ENCODE measurements at places on chromosomes 2 and 18.
A peak's percentile ranks its signal among the peaks of the same experiment; 100 is the strongest.

GRCh38 chr2:18927525-18928232 lies 338.3 kb upstream of the NT5C1B start:
- no peak for DNase-seq

DNA sequence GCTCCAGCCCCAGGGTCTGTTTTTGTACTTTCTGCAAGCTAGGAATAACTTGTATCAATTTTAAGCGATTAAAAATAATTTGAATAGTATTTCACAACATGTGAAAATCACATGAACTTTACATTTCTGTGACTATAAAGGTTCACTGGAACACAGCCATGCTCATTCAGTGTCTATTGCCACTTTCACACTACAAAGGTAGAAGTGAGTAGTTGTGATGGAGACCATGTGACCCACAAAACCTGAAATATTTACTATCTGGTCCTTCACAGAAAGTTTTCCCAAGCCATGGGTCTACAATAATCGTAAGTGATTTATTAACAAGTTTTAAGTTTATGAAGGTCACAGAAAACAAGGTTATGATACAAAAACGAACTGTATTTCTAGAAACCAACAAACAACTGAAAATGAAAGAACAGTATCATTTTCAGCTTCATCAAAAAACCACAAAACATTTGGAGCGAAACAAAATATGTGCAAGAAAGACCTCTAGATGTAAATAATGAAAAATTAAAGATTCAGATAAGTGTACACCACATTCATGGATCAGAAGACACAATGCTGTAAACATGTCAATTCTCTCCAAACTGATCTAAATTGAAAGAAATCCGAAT lies 68.9 kb upstream of the DNER start:
- DNase-seq = no peak

DNA sequence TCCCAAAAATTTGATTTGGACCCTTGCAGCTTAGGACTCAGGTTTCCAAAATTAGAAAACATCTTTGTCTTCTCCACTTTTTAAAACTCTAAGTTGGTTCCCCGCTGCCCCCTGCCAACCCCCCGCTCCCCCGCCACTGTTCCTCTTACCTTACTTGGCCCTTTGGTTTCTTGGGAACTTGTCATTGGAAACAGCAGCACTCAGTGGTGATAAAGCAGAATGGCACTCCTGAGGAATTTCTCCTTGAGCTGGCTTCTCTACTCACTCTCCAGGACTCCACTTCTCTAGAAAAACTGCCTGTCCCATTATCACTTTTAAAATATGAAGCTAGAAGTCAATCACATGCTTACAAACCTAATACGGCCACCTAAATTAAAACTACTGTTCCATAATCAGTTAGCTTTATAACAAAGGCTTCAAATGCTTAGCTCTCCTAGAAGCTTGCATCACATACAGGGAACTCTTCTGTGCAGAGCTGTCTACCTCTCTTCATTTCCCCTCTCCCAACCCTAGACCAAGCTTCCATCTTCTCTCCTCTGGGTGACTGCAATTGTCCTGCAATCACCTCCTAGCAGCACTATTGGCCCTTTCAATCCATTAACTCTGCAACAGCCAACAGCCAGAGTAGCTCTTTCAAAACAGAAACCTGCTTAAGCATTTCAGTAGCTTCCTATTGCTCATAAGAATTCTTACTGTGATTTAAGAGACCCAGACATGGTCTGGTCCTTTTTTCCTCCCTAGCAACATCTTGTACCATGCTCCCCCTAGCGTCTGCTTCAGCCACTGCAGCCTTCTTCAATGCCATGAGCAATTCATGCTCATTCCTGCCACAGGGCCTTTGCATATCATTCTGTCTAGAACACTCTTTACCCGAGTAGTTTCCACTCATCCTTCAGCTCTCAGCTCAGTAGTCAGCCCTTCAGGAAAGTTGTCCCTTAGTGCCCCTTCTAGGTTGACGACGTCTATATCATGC lies 15.2 kb upstream of the PLEKHM3 start:
- peak; percentile 61 for DNase-seq

DNA sequence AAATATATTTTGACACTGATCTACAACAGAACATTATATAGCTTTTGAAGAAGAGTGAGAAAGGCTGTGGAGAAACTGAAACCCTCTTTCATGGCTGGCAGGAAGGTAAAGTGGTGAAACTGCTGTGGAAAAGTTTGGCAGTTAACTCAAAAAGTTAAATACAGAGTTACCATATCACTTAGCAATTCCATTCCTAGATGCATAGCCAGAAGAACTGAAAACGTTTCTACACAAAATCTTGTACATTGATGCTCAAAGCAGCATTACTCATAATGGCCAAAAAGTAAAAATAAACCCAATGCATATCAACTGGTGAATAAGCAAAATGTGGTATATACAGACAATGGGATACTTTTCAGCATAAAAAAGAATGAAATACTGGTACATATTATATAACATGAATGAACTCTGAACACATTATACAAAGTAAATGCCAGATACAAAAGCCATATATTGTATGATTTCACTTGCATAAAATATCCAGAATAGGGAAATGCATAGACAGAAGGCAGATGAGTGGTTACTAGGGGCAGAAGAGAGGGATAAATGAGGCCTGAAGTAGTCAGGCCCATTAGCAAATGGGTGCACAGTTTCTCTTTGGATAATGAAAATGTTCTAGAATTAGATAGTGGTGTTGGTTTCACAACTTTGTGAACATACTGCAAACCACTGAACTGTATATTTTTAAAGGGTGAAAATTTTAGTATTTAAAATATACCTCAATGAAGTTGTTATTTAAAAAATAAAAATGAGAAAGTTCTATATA lies 114.3 kb downstream of the DYM start:
- DNase-seq = no peak

DNA sequence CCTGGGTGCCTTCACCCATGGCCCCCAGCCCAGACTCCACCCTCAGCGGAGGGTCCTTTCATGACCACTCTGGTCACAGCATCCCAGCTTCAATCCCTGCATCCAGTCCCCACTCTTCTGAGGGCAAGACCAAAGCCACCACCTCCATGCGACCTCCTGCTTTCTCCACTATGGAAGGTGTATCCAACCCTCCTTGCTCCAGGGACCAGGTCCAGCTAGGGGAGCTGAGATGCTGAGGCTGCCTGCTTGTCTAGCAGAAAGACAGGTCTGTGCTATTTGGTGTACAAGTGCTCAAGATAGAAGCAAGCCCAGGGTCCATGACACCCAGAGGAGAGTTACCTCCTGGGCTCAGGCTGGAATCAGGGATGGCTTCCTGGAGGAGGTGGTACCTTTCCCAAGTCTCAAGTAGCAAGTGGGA lies 73.8 kb upstream of the RAB6C start:
- no peak for DNase-seq

- DNase-seq = no peak
Observed at GRCh38 chr18:34224423-34225217, at the start of gene NOL4. Gene NOL4, minus strand, starts transcription at chr18:34224913. Its CDS starts 1,660 bp downstream, at chr18:34223253.

- no peak for DNase-seq
Observed at GRCh38 chr2:74676331-74676730, 22.3 kb downstream of the SEMA4F start.

DNA sequence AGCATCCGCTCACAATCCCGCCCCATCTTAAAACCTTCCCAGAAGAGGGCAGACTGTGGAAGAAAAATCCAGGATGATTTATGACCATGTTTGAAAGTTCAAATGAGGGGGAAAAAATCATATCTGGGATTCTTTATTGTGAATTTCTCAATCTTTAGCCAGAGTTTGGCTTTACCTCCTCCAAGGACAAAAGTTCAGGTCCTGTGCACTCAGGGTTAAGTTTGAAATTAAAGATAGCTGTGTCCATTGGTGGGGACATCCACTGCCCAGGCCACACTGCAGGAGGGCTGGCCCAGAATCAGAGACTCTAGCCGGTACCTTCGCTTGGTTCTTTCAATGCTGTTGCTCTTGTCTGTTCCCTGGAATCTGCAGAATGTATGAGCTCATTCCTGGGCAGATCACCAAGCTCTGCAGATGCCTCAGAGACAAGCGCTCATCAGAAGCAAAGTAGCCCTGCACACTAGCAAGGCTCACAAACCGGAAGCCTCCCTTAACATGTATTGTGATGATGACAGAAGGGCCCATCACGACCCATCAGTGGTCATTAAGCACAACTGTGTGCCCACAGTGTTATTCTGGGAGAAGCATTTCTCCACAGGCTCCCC lies 375.3 kb upstream of the KLHL29 start:
- DNase-seq = no peak

- no peak for DNase-seq
Observed at GRCh38 chr2:217948897-217949296, 53.9 kb downstream of the TNS1 start.

DNA sequence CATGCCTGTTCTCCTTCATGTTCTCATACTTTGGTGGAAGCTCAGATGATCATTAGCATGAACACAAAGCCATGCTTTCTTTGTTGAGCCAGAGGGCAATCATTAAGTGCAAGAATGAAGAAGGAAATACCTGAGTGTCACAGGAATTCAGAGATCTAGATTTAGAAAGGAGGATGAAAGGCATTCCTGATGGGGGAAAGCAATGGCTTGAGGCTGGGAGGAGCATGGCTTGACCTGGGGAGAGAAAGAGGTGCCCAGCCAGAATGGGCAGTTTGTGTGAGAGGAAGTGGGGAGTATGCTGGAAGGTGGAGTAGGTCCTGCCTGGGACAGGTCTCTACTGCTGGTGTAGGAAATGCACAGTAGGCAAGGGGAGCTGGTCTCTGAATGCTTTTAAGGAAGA lies 35.1 kb downstream of the SLC4A3 start:
- no peak for DNase-seq

DNA sequence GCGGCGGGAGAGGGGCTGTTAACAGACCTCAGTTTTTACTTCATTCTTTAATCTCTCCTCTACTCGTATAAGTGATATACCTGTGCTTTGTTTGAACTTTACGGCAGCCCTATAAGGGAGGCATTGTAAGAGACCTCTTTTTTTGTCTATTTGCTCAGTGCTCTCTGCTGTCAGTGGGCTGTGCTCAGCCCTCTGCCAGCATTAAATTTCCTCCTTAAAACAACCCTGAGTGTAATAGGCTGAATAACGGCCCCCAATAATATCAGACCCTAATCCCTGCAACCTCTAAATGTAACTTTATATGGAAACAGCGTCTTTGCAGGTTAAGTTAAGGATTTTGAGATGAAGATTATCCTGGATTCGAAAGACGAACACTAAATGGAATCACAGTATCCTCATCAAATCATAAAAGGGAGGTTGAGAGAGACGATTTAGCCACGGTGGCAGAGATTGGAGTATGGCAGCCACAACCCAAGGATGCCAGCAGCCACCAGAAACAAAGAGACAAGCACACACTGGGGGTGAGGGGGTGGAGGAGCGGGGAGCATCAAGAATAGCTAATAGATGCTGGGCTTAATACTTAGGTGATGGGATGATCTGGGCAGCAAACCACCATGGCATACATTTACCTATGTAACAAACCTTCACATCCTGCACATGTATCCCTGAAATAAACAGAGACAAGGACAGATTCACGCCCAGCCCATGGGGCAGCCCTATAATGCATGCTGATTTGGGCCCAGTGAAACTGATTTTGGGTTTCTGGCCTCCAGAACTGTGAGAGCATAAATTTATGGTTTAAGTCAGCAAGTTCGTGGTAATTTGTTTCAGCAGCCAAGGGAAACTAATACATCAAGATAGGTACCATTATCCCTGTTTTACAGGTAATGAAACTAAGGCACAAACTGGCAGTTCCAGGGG lies 894 bp upstream of the FARSB start:
- no peak for DNase-seq

DNA sequence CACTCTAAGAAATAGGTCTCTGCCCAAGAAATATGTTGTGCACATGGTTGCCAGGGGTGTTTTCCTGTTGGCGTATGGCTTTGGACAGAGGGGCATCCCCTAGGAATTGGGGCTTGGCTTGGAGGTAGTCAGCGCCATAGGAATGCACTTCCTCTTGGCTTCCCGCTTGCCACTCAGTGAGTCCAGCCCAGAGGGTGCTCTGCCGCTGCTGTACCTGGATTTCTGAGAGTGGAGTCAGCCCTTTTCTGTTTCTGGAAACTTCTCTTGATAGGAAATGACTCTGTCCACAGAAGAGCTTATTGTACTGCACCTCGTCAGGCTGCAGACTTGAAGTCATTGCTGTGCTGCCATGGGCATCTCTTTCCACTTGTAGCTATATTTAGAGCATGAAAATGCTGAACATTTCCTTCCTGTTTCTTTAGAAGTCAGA lies 116.7 kb upstream of the MGAT5 start:
- no peak for DNase-seq

DNA sequence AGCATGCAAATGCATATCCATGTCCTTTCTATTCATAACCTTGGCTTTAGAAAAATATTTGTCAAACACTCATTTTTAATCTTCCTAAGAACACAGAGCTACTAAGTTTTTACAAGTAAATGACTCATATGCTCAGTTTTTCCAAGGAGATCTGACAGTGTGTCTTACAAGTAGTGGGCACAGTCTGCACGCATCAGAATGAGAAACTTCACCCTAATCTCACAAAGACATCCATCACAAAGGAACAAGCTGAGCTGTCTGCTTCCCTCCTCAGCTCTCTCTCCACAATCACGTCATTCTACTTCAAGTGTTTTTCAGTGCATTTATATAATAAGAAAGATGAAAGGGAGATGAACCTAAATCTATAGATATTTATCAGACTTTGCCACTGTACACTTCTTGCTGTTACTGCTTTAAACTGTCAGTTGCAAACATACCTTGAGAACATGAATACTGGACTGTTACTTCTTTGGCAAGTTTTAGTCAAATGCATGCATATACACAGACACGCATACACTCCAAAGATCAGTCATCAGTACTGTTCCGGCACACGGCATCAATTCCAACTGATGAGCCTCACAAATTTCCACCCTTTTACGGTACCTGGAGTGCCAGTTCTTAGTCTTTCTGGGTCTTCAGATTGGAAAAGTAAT lies 75.7 kb downstream of the RBMS1 start:
- no peak for DNase-seq

All from CD4-positive, alpha-beta T cell treated with Interleukin-15 for 1 hour (primary cell).